ENCODE measurements at places on chromosomes 11 and 22.

DNA sequence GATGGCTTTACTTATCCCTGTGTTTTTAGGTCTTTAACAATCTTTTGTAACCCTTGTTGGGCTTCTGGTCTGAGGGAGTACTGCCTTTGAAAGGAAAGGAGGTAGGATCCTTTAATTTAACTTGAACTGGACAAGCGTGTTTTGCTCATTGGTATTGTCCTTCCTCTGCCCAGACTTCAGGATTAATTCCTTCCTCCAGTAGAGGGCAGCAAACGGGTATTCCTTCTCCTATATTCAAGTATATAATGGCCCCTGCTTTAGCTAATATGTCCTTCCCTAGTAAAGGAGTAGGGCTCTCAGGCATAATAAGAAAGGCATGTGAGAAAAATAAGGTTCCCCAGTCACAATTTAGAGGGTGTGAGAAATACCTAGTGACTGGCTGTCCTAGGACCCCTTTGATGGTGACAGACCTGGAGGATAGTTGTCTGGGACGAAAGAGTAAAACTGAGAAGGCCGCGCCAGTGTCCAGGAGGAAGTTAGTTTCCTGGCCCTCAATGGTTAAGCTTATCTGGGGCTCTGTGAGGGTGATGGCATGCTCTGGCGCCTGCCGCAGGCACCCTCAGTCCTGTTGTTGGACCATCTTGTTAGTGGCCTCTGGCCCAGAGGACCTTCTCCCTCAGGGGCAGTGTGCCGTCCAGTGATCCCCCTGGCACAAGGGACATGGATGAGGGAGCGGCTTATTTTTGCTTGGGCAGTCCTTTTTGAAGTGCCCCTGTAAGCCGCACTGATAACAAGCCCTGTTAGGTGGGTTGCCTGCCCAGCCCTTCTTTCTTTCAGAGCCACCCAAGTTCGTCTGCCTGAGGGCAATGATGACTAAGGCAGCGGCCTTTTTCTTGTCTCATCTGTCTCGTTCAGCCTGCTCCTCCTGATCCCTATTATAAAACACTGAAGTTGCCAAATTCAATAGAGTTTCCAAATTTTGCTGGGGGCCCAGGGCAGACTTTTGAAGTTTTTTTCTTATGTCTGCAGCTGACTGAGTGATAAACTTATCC lies 51.8 kb downstream of the C11orf71 start:
- DNase-seq = no peak

- no peak for DNase-seq
Observed at GRCh38 chr11:32435511-32435941, at the start of gene WT1. Gene WT1 (minus strand): TSS chr11:32435539.

GRCh38 chr11:24383137-24383536 lies 113.7 kb upstream of the LUZP2 start:
- DNase-seq = no peak

DNA sequence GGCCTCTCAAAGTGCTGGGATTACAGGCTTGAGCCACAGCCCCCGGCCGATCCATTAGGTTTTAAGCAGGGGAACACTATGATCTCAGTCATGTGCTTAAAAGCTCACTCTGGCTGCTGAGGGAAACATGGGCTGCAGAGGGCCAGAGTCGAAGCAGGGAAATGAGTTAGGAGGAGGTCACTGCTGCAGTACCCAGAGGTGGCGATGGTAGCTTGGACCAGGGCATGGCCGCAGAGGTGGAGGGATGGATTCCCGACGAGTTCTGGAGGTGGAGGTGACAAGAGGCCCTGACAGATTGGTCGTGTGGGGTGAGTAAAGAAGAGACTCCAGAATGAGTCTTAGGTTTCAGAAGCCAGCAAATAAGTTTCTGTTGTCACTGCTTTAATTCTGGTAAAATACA lies 54.4 kb upstream of the INCENP start:
- no peak for DNase-seq

- no peak for DNase-seq
Observed at GRCh38 chr11:64241491-64242374, 838 bp downstream of the FKBP2 start.

DNA sequence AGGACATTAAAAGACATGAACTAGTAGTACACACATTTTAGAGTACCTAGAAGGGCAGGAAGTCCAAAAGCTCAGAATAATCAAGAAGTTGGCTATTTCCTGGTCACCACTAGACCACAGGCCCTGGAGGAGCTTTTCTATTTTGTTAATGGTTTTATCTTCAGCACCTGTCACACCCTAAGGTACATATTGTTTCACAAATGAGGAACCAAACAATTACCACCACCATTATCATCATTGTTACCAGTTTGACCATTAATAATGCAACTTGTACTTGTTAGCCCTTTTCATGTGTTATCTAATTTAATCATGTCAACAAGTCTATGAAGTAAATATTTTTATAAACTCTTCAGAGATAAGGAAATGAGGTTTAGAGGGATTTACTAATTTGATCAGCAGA lies 4.9 kb downstream of the MRPL48 start:
- DNase-seq = no peak

DNA sequence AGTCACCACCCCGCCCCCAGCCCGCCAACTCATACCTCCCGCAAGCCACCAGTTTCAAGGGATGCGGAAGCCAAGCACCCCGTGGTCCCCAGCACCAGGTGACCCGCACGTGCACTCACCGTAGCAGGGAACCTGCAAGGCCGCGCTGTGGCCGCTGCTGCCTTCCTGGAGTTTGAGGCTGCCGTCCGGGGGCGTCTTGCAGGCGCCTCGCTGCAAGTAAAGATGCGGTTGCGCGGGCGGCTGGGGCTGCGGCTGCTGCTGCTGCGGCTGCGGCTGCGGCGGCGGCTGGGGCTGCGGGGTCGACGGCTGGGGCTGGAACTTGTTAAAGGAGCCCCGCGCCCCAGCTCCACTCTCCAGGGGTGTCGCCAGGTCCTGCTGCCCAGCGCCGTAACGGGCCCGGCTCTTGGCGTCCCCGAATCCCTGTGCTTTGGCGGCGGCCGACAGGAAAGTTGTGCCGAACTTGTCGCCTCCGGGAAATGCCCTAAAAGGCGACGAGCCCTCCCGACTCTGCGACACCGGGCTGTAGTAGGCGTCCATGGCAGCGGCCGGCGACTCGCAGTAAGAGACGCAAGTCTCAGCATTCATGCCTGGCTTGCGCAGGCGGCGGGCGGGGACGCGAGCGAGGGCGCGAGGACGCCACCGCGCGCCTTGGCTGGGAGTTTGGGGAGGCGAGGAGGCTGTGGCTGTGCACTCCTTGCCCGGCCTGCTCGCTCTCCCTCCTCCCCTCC lies at the start of gene ALX4:
ALX4 (minus strand) TSS at position 662 of the 728 bp plus-strand sequence; CDS start at position 585, 77 bp downstream.
- no peak for DNase-seq

- no peak for DNase-seq
Observed at GRCh38 chr11:92839450-92839849, 130.0 kb upstream of the MTNR1B start.

- DNase-seq = peak; percentile 62
Observed at GRCh38 chr11:66745356-66746235, 16.6 kb upstream of the SPTBN2 start.
